ENCODE measurements at places on chromosomes 16 and 17.

GRCh38 chr16:31148281-31148728, 1.6 kb downstream of the PRSS36 start:
- DNase-seq: no peak

GRCh38 chr17:80927791-80928216, 63.8 kb upstream of the CHMP6 start:
- DNase-seq: no peak

DNA sequence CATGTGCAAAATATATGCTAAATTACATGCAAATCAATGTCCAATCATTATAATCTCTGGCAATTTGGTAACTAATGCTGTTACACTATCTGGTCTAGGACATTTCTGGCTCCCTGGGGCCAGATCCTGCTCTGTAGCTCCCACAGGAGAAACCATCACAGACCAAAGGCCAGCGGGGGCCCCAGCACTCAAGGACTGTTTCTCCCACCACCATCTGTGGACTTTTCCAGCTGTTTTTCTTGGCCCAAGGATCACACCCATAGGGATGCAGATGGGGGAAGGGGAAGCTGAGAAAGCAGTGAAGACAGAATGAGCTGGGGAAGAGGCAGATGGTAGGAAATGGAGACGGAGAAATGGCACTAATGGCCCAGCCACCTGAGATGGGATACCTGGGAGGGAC, at the start of gene HIGD1B:
TSS of gene HIGD1B (plus strand) at position 298 of the 400 bp plus-strand sequence. CDS start 270 bp downstream, outside the sequence.
- no peak for DNase-seq

- no peak for DNase-seq
These were observed 55.4 kb upstream of the HAPSTR1 start for GRCh38 chr16:9035996-9036395.

Data from activated CD4-positive, alpha-beta T cell treated with anti-CD3 and anti-CD28 coated beads, Interleukin-2, amount 50 U/mL, for 4 hours (primary cell).